ENCODE measurements at places on chromosomes 12 and 14.

GRCh38 chr14:100115236-100115635 is 44.2 kb downstream of the DEGS2 start:
- no peak for DNase-seq

GRCh38 chr12:115740586-115741155 is 536.8 kb downstream of the MED13L start:
- DNase-seq = no peak

DNA sequence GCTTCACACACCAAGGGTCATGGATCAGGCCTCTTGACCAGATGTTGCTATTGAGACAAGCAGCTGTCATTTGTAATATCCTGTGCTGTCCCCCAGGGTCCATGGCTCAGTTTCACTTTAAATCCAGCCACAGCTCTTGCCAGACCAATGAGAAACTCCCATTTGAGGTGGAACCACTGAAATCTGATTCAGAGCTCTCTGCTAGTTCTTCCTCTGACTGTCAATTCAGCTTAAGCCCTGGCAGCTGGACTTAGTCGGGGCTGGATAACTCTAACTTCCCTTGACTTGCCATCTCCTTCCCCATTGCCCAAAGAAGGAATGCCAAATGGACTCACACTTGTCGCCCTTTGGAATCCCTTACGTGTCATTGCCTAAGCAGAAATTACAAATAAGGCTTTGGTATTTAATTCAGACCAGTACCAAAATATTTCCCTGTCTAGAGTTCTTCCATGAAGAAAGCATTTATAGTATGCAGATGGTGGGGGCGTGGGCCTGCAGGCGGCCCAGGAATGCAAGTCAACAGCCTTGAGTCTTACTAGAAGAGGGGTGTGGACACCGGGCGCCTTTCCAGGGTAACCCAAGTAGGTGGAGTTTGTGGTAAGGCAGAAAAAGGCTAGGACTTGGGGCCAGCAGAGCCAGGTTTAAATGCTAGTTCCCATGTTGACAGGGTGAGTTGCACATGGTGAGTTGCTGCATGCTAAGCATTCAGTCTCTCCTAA is 96.9 kb upstream of the TMPO start:
- peak; percentile 7 for DNase-seq

DNA sequence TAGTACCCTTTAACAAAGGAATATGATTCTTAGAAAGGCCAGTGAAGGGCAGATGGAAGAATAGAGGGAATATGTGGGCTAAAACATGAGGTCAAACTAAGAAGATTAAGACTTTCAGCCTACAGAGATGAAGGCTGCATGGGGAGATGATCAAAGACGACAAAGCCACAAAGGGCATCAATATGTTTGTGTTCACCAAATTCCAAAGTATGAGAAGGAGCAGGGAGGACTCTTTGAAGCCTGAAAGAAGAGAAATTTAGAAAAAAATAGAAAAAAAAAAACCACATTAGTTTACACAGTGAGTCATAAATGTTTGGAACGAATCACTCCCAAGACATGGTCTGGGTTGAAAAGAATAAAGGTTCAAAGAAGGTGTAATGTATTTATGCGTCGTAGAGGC is 131.8 kb downstream of the NEDD1 start:
- DNase-seq = no peak

DNA sequence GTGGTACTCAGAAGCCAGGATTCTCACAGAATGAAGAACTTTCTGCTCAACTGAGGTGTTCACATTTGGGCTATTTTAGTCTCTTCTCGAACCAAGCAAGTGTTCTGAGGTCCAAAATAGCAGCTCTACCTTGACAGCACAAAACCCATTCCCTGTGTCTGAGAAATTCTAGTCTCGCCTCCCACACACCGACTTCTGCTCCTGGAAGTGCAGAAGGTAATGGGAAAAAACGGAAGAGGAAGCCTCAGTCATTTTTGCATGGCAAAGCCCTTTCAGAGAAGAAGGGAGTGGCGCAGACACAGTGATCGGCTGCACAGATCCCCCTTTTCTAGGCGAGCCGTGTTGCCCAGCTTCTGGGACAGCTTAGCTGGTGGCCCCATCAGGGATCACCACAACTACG is 31.2 kb upstream of the VPS33A start:
- DNase-seq = no peak

DNA sequence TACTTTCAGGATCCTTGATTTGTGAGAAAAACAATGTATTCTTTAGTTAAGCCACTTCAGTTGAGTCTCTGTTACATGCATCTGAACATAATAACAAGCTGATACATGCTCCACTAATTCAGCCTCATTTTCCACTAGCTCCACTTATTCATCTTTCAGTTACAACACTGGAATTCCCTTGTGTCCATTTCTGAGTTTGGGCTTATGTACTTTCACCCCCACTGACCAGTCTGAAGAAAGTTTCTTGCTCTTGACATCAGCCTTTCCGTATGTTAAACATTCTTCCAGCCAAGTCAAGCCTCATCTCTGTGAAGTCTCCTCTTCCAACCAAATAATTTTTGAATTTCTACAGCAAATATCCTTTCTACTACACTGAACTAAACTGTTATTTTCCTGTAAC is 592.5 kb upstream of the NOVA1 start:
- DNase-seq = no peak

GRCh38 chr14:33570694-33571310 is 380.1 kb downstream of the EGLN3 start:
- DNase-seq = no peak

Data from activated CD4-positive, alpha-beta T cell treated with anti-CD3 and anti-CD28 coated beads, Interleukin-10, Interleukin-2, amounts not matched to agents 100 ng/mL and 50 ng/mL, durations not matched to agents 16 hours and 8 hours (primary cell).